WTC11 (cell line): ENCODE measurements at places on chromosomes 3 and 15.

- H3K4me1 ChIP-seq, result peaks cover 42% of the 10 kb centered on the region
- no peak for DNase-seq
- H3K27ac ChIP-seq, result no peak overlapping the region
- H3K36me3 ChIP-seq, result no peaks in the 10 kb centered on the region
These were observed 154.9 kb downstream of the PEX5L start for GRCh38 chr3:179881791-179882190.

- no peaks in the 10 kb centered on the region for H3K36me3 ChIP-seq
- no peak overlapping the region for H3K4me3 ChIP-seq
- H3K4me1 ChIP-seq, result peaks cover 7% of the 10 kb centered on the region; the same call in 1 of the 2 replicates
- no peak overlapping the region for H3K27ac ChIP-seq
- H3K27me3 ChIP-seq, result peaks cover 4% of the 10 kb centered on the region
These were observed 31.5 kb upstream of the KY start for GRCh38 chr3:134682196-134682880.

DNA sequence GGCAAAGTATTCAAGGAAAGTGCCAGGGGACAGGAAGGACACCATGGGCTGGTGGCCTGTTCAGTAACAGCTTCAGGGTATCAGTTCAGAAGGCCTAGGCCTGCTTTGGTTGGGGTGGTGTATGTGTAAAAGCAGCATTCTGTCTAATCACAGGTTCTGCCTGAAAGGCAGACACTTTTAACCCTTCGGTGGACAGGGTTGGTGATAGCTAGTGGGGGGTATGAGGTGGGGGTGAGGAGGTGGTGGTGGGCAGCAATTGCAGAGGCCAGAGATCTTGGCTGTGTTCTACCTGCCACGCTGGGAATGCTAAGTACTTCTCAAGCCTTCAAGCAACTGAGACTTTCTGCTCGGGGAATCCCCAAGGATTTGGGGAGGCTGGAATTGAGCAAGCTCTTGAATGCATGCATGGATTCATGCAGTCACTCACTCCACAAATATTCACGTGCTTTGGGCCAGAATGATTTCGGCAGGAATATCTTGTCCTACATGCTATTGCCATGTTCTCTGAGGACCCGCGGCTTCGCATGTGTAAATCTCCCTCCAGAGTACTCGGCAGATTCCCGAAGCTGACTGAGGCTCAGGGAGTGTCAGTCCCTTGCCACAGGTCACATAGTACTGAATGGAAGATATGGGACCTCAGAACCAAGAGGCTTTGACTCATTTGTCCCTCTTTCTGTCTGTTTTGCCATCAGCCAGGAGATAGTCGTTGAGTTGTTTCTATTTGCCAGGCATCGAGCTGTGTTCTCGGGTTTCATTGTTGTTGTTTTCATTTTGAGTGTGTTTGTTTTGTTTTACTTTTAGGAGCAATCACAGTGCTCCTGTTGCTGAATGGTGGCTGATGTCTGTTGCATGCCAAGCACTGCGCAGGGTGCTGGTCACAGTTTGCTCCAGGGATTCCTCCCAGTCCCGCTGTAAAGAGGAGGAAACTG, 65.5 kb downstream of the SMAD3 start:
- peaks cover 65% of the 10 kb centered on the region for H3K4me1 ChIP-seq
- H3K4me3 ChIP-seq, result no peak overlapping the region
- DNase-seq, result no peak
- H3K27me3 ChIP-seq, result no peaks in the 10 kb centered on the region
- H3K36me3 ChIP-seq, result no peaks in the 10 kb centered on the region
- peak overlapping the region; percentile 75 for H3K27ac ChIP-seq

DNA sequence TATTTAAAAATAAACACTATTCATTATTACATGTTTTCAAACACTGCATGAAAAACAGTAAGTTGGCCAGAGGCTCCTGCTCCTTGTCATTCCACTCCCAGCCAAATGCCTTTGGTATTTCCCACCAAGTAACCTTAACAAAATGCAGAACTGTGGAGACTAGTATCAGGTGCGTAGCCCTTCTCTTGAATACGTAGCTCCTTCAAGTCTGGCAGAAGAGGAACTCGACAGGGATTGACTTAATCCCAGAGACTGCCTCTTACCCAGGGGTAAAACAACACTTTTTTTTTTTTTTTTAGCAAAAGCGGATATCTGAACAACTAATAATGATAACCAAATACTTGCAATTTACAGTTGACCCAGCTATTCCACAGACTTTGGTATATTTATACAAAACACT, 738 bp downstream of the COMMD2 start:
- no peak for DNase-seq
- H3K27ac ChIP-seq, result no peak overlapping the region
- peaks cover 35% of the 10 kb centered on the region for H3K36me3 ChIP-seq
- H3K4me1 ChIP-seq, result 0 out of 2 replicates have a peak, but pooled peaks cover 4% of the 10 kb centered on the region
- H3K27me3 ChIP-seq, result no peaks in the 10 kb centered on the region

DNA sequence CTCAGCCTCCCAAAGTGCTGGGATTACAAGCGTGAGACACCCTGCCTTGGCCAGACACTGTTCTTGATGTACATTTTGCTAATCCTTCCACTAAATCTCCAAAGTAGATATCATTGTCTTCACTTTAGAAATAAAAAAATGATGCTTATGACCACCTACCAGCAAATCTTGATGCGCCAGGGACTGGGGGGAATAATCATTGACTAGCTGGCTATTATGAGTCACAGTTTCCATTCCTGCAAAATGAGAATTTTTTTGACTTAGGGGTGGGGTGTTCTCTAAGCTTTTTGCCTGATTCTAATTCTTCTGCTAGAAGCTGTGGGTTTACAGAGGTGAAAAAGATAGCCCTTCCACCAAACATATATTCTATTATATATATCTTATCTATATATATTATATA, 17.1 kb upstream of the RFC4 start:
- no peak overlapping the region for H3K4me3 ChIP-seq
- no peaks in the 10 kb centered on the region for H3K36me3 ChIP-seq
- H3K27me3 ChIP-seq, result peaks cover 23% of the 10 kb centered on the region
- DNase-seq, result no peak
